ENCODE measurements at places on chromosomes 7 and 10. TPM values are rescaled to one million over a fixed set of nuclear protein-coding genes. Genes with fewer than 3 reads are reported as not detected.

GRCh38 chr7:158815083-158815799 is 14.1 kb downstream of the ESYT2 start:
- DNase-seq: no peak

GRCh38 chr7:139955109-139955820 is 107.5 kb downstream of the PARP12 start:
- DNase-seq: no peak

- peak; percentile 86 for DNase-seq
Observed at GRCh38 chr10:50417886-50418830, 166.8 kb upstream of the ASAH2 start.

DNA sequence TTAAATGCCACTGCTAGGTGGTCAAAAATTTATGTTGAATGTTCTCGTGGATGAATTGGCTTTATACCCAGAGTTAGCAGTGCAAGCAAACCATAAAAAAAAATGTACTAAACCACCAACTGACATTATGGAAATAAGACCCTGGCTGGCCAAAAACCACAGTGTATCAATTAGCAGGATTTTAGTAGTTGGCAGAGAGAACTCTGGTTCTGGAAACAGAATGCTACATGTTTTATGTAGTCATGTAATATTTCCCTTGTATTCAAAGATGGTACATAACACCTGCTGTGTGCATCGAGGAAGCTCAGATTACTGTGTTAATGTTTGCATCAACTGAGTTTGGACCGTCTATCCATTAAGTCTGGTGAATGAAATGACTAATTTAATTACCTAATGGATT is 618.5 kb downstream of the CCSER2 start:
- no peak for DNase-seq

- DNase-seq: no peak
Observed at GRCh38 chr10:104850023-104850422, 208.9 kb downstream of the SORCS3 start.

DNA sequence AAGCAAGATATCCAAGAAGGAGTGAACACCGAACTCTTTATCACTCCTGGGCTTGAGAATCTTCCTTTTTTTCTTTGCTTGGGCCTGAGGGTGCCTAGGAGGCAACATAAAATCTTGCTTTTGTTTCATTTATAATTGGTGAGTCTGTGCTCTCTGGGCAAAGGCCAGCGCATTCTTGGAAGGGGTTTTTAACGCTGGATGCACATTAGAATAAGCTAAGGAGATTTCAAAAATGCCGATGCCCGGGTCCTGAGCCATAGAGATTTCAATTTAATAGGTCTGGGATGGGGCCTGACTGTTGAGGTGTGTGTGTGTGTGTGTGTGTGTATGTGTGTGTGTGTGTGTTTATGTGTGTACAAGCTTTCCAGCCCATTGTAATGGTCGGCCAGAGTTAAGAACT is 62.0 kb upstream of the SORCS3 start:
- DNase-seq: no peak

- DNase-seq: no peak
Observed at GRCh38 chr7:31114593-31115343, 62.7 kb downstream of the ADCYAP1R1 start.

DNA sequence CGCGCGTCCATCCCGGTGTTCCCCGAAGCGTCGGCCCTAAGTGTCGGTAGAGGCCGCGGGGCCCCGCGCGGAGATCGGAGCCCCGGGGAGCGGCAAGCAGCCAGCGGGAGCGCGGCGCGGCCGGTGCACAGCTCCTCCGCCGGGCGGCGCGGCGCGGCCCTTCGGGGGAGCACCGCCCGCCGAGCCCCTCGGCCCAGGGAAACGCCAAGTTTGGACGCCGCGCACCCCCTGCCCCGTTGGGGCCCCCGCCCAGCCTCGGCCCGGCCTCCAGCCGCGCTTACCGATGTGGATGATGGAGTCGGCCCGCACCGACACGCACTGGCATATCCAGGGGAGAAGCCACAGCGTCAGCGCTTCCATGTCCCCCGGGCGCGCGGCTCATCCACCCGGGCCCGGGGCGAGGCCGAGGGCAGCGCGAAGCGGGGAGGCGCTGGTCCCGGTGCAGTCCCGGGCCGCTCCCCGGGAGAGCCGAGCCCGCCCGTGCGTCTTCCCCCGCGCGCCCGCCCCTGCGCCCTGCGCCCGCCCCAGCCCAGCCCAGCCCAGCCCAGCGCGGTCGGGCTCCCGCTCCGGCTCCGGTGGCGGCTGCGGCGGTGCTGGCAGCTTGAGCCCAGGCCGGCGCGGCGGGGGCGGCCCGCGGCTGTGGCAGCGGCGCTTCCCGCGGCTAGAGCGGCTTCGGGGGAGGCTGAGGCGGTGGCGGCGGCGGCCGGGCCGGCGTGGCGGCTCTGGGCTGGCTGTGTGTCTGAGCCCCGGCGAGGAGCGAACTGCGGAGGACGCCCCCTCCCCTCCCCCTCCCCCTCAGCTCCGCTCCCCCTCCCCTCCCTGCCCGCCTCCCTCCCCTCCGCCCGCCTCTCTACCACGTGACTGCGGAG is at the start of gene GRID1:
Gene GRID1 (minus strand): TSS at position 763 of the 869 bp plus-strand sequence.
- DNase-seq: peak; percentile 72

DNA sequence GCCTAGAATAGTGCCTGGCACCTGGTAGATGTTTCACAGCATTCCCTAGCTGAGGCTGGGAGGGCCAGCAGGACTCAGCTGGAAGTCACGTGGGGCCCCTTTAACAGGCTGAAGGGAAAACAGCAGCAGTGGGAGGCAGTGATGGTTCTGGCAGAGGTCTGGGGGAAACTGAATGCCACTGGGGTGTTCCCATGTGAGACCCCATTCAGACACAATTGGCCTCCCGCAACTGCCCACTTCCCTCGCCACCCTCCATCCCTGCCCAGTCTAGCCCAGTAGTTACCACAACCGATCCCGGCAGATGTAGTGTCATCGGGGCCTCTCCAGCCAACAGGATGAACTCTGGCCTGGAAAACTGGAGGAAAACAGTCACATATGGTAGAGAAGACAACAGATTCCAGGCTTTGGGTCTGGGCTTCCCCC is 38.3 kb downstream of the FRMPD2 start:
- DNase-seq: no peak

DNA sequence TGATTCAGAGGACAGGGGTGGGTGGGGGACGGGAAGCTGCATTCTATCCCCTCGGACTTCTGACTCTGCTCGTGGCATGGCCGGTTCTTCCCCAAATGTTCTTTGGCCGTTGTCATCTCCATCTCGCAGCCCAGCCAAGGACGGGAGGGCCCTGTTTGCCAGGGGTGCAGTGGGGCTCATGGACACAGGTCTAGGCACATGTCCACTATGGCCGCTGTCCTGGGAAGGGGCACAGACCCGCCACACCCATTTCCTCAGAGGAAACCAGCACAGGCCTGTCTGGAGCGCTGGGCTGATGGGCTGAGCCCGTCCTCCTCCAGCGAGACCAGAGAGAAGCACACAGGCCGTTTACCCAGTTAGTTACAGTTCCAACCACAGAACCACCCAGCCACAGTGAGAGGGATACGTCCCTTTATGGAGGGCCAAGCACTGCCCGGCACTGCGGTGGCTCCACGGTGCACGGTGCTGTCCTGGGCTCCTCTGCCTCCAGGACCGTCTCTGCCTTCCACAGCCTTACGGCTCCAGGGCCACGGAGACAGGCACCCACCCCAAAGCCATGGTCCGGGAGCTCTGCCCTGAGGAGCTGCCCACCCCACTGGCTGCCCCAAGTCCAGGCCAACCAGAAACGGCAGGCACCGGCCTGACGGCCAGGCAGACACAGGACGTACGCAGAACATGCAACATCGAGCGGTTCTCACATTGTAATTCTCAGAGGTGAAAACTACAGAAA is 20.2 kb downstream of the DPYSL4 start:
- peak; percentile 67 for DNase-seq

DNA sequence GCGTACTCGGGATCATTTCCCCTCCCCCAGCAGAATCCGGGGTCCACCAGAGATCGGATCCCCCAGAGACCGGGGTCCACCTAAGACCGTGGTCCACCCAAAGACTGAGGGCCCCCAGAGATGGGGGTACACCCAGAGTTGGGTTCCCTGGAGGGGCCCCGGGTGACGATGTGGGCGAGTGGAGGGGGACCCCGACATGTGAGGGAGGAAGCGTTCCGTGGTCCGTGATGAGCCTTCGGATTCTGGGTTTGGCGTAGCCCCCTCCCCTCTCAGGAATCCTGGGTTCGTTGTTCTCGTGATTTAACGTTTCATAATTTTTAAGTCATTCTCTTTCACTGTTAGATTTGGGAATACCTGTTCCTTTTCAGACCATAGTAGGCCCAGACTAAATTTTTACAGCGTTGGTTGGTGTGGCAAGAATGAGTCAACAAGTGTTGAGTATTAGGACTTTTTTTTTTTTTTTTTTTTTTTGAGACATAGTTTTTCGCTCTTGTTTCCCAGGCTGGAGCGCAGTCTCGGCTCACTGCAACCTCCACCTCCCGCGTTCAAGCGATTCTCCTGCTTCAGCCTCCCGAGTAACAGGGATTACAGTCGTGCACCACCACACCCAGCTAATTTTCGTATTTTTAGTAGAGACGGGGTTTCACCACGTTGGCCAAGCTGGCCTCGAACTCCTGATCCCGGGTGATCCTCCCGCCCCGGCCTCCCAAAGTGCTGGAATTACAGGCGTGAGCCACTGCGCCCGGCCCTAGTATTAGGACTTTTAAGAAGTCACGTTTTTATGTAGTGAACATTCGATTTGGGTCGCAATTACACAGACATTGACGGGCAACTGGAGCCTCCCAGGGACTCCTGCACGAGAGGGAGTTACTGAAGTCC is 672 bp downstream of the GTPBP4 start:
- DNase-seq: no peak

- DNase-seq: no peak
Observed at GRCh38 chr10:66572700-66573099, 353.1 kb upstream of the LRRTM3 start.

DNA sequence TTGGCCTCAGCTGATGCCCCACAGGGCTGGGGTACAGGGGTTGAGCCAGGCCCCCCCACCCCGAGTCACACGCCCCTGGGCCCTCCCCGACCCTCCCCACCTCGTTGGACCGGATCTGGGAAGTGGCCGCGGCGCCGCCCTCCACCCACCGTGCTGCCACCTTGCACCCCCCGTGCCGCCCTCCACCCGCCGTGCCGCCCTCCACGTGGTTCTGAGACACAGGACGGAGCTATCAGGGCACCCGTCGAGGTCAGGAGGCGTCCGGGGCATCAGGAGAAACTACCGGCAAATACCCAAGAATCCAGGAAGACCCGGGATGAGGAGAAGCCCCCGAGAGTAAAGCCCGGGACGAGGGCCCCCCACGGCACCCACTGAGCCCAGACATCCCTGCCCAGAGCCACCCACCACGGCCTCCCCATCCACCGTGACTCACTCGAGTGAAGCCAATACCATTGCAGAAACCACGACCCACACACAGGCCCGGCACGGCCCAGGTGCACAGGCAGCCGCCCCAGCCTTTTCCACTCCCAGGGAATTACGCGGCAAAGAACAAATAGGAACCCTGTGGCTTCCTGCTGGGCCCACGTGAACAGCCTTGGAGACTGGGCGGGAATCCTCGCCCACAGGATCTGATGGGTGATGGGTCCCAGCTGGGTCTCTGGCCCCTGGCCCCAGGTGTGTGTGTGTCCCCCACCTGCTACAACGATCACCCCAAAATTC is 34.0 kb downstream of the ADAP1 start:
- peak; percentile 75 for DNase-seq

GRCh38 chr10:23111517-23112286 is 16.3 kb downstream of the MSRB2 start:
- no peak for DNase-seq

DNA sequence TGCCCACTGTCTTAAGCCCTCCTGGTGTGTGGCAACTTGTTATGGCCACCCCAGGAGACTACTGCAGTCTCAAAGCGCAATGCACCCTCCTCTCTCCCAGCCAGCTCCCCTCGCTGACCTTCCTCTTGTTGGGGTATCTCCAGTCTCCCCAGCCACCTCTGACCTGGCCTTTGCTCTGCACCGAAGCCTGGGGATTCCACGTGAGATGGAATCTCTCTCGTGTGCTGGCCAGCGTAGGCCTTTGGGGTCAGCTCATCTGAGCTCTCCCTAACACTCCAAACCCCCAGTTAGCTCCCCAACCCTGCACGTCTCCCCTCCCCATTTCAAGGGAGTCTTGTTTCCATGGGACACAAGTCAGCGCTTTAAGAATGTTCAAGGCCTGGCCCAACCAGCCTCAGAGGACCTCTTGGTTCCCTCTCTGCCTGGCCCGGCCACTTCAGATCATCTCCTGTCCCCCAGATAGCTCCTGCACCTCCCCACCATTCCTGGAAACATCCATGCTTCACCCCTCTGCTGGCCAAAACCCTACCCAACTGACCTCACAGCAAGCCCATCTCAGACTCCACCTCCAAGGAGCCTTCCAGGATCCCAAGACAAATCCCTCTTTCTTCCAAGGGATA is 11.2 kb downstream of the ITPRIP start:
- peak; percentile 71 for DNase-seq

- DNase-seq: no peak
Observed at GRCh38 chr7:47514818-47515217, 67.1 kb downstream of the TNS3 start.

- DNase-seq: peak; percentile 11
Observed at GRCh38 chr10:12098966-12099365, 30.2 kb downstream of the DHTKD1 start.

DNA sequence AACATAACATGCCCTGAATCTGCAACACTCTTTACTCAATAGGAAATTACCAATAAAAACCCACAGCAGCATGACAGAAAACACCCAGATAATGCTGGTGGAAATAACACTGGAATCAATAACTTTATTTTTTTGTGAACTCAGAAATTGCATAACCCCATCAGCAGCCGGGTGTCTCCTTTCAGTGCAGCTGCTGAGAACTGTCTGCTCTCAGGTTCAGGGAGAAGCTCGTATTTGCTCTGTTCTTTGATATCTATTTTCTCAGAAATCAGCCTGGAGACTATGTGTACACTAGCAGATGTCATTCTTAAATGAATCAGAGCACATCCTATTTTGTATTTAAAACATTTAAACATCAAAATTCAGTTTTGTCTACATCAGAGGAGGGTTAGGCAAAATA is 506.0 kb downstream of the POM121L12 start:
- DNase-seq: no peak

Gene TMEM225B
- polyA plus RNA-seq: 1.6 TPM

Gene MOGAT3
- not detected for polyA plus RNA-seq

Gene ACSM6
- polyA plus RNA-seq: not detected

Gene DPP6
- polyA plus RNA-seq: 0.11 TPM

Gene GDF10
- 0.02 TPM for polyA plus RNA-seq

Gene ABCB8
- polyA plus RNA-seq: 21.1 TPM

Gene MEOX2
- 0.24 TPM for polyA plus RNA-seq

Gene CRPPA
- 0.17 TPM for polyA plus RNA-seq

Gene LRRD1
- polyA plus RNA-seq: 0.09 TPM

Gene GALNT17
- 0.87 TPM for polyA plus RNA-seq

Gene OR2A1
- 0.03 TPM for polyA plus RNA-seq

Measured in spleen (tissue), 13 donors.